Cortex of kidney (tissue), 1 donor: ENCODE measurements at places on chromosomes 3 and 15.

- DNase-seq, result no peak
Observed at GRCh38 chr3:98557324-98558010, 25.7 kb downstream of the GPR15 start.

DNA sequence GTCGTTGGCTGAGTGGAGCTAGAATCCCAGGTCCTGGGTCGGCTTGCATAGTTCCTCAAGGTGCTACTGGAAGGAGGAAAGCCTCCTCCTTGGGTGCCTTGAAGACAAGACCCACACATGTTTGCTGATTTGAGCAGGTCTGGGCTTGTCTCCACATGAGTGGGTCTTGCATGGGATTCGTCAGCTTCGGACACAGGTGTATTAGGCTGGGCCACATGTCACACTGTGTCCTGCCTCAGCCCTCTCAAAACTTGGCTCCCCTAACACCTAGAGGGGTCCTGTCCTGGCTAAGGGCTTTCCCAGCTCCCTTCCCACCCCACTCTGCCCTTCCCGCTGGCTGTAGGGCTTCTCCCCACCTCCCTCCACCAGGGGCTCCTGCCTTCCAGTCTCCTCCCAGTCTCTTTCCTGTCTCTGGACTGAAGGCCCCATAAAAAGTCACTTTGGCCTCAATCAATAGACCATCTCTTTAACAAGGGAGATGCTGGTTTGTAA, 73.0 kb upstream of the ADPGK start:
- DNase-seq, result no peak

- no peak for DNase-seq
Observed at GRCh38 chr15:98651581-98652220, 3.4 kb downstream of the IGF1R start.

- DNase-seq, result no peak
Observed at GRCh38 chr3:186931532-186932280, 1.4 kb downstream of the ST6GAL1 start.

DNA sequence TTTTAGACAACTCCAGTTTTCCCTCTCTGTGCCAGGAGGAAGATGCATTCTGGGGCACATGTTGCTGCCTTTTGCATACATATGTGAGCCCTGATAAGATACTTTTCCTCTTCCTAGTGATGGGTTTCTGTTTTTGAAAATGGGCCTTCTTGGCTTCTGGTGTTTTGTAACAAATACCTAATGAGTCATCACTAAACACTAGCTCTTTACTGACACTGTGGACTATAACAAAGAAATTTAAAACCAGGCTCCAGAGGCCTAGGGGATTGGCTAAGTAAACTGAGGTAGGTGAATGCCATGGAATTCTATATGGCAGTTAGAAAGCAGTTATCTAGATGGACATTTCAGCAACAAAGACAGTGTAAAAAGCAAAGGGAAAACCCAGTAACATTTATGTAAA, 93.4 kb upstream of the NR2E3 start:
- no peak for DNase-seq
